ENCODE measurements at places on chromosomes 2 and 18.

DNA sequence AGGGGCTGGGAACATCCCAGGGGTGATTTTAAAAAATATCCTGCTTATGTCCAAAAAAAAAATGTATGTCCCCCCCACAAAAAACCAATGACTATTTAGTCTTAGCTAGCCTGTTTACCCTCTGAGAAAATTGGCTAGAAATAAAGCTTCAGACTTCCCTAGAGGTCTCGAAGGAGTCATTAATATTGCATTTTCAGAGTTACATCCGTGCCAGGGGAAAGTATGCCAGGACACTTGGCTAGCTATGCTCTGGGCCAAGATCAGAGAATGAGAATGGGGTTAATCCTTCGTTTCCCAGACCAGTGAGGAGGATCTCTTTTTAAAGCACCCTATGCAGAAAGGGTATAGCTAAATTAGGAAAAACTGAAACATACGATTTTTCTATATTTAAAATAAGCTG, 183.6 kb downstream of the MC4R start:
- no peak for DNase-seq

DNA sequence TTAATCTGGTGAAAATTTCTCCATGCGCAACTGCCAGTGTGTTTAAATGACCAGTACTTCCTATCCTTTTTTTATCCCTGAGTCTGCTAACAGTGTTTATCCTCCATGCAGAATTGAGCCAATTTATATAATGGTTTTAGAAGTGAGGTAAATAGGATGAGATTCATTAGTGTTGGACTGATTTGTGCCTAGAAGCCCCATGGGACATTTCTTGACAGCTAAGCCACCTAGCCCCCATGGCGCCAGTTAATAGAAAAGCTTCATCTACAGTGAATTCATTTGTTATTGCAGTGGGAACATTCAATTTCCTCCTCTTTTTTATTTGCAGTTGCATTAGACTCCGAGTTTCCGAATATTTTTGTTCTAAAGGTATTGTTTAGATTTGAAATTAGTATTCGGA, 175.6 kb downstream of the ARL6IP6 start:
- DNase-seq, result no peak

DNA sequence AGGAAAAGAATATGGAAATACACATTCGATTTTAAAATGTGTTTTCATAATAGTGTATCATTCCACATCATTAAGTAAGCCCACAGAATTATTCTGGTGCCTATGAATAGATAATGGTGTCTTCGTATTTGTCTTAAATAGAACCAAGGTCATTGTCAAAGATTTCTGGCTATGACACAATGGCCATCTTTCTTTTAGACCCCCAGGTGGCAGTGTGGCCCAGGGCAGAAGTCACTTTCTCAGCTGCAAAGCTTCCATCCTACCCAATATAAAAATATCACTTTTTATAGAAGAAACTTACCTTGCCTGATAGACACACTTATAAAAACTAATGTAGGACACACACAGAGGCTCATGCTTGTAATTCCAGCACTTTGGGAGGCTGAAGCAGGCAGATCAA, 57.5 kb downstream of the ZRANB3 start:
- peak; percentile 15 for DNase-seq

DNA sequence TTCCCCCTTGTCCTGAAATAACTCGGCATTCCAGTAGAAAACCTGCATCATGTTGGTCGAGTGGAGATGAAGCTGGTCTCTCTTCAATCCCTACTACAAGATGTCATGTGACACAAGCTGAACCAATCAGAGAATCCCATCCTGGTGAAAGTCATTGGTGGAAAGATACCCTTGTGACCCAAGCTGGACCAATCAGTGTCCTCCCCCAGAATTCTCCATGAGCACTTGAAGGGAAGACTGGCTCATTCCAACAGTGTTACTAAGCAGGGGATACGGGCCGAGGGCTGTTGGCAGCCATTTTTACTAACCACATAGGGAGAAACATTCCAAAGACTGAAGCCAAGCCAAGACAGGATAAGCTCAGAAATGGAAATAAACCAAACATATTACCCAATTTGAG, 298.3 kb downstream of the ICOS start:
- DNase-seq, result no peak

DNA sequence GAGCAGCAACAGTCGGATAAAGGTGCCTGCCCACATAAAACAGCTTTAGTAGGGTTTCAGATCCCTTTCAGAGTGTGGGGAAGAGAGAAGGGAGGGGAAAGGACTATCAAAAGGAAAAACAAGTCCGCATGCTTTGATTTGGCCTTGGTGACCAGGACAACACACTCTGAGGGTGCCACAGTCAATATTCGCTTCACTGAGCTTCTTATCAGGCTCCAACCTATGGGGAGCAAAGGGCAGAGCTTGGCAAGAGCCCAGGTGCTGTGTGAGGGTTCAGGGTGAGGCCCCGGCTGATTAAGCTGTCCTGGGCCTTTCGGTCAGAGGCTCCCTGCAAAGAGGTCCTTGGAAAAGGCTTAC, 237.4 kb upstream of the SMAD2 start:
- DNase-seq, result no peak

DNA sequence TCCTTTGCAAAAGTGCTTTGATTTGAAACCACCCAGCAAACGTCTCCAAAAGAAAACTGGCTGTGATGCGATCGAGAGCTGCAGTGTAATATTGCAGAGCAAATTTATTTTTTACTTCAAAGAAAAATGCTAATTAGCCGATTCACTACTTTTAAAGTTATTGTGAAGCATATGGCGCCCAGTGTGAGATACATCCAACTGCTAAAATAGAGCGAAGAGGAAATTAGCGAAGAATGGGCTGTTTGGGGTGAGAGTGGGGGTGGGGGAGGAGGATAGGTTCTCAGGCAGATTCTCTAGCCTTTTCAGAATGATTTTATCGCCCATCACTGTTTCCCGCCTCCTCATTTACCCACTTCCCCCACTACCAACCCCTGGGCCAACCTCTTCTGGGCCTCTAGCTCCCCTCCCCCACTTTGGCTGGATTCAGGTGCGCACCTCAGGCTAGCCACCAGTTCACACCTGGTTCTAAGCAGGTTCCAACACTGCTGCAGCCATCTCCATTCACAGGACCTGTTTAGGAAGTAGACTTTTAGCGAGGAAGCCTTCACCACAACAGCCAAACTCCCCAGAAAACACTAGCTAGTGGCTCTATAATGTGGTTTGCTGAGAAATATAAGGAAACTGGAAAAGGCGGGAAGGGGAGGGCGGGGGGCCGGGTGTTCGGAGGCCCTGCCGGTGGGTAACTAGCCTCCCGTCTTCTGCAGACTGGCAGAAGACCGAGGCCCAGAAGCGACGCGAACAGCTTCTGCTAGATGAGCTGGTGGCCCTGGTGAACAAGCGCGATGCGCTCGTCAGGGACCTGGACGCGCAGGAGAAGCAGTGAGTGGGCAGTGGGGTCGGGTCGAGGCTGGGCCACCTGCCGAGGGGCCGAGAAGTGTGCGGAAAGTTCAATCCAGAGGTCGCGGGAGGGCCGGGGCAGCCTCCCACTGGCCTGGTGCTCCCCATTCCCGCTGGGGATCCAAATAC, 6.0 kb upstream of the OTX1 start:
- DNase-seq, result no peak

All from thymus (tissue), 14 donors.